ENCODE measurements at places on chromosomes 12 and 14. TPM values are rescaled to one million over a fixed set of nuclear protein-coding genes. Genes with fewer than 3 reads are reported as not detected.

GRCh38 chr14:39050389-39050788, 52.6 kb downstream of the SEC23A start:
- no peak for DNase-seq

GRCh38 chr14:90382491-90383125, 14.2 kb upstream of the CALM1 start:
- DNase-seq, result peak; percentile 86

DNA sequence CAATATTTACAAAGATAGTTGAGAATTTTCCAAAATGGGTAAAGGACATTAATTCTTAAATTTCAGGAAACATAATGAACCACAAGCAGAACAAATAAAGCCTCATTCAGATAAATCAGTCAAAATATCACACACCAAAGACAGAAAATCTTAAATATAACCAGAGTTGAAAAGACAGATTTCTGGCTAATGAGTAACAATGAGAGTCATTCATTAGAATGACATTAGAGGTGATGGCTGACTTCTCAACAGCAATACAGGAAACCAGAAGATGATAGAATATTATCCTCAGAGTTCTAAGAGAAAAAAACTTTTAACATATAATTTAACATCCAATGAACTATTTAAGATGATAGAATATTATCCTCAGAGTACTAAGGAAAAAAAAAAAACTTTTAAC, 124.2 kb downstream of the DENND5B start:
- no peak for DNase-seq

DNA sequence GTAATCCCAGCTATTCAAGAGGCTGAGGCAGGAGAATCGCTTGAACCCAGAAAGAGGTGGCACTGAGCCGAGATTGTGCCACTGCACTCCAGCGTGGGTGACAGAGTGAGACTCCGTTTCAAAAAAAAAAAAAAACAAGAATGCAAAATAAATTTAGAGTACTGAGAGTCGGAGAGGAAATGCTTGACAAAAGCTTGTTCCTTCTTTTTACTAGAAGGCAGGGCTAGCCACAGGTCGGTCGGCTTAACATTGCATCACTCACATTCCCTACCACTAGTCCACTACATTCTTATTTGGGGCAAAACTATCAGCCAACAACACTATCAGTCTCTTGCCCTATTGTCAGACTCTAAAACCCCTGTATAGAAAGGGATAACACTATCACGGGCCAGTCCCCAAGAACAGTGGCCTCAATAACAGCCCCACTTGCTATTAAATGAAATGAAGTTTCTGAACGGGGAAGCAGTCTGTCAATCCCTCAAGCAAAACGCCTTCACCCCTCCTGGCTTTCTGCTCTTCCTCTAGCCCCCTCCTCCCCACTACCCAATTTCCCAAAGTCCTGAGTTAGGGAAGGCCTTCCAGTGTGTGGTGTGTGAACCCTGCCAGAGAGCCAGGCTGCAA, 1.0 kb downstream of the RNF41 start:
- DNase-seq, result no peak

DNA sequence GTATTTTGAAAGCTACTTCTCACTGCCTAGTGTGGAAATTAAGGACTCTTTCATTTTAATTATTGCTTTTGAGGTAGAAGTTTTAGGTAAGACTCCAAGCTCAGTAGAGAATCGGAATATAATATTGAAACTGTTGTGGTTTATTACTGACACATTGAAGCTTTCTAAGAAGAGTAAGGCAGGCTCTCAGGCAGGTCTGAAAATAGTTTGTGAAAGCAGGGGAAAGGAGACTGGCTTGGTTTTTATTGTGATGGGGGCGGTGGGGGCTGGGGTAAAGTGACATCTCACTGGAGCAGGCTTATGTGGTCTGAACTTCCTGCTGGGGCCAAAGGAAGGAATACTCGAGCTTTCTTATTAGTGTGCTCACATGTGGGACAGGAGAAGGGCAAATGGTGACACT, 79.5 kb downstream of the OTOGL start:
- DNase-seq, result no peak

- DNase-seq, result no peak
Measured at GRCh38 chr14:105167303-105168092, 1.1 kb downstream of the JAG2 start.

The PRR4 gene
- total RNA-seq, result 9.2 TPM

The NTS gene
- total RNA-seq, result 27.4 TPM

DNA sequence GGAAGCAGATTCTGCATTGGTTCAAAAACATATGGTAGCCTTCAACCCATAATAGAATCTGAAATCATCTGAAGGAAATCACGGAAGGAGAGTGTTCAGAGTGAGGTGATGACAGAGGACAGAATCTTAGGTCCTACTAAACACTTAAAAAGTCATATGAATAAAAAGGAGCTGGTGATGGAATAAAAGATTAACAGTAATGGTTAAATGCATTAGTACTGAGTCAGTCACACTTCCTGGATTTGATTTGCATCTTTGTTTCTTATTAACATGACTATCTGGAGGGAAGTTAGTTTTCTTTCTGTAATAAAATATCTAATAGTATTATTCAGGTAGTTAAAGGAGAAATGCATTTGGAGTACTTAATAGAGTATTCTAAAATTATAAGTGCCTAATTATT, 296.3 kb upstream of the ATXN7L3B start:
- no peak for DNase-seq

- no peak for DNase-seq
Measured at GRCh38 chr12:43806737-43807072, 588 bp upstream of the TWF1 start.

DNA sequence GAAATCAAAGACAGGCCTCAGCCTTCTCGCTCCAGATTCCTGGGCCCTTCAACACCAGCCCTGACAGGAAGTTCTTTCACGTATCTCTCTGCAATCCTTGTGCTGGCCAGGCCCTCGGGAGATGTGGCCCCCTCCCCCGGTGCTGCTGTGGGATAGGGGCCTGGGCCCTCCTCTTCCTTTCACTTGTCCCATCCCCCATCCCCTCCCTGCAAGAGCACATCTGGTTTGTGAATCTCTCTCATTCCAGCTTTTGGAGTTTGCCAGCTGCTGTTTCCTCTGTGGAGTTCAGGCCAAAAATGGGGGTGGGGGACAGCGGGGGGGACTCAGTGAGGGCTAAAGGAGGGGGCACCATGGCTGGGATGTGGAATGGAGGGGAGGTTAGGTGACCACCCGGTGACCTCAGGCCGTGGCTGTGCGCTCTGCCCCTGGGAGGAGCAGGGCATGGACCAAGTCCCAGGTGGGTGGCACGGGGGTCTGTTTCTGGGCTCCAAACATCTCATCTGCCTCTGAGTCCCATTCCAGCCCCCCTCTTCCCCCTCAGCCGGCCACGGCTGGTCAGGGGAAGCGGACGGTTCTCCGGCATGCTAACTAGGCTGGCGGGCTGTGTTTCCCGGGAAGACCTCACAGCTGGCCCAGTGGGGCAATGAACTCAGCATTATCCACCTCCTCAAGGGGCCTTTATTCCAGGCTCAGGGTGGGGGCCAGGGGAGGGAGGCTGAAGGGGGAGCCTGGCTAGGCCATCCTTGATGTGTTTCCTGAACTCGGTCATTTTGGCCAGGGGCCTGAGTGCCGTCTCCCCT, 7.4 kb downstream of the LRP1 start:
- DNase-seq, result no peak

The KERA gene
- total RNA-seq, result not detected

- no peak for DNase-seq
Measured at GRCh38 chr12:68565391-68565903, 45.3 kb upstream of the RAP1B start.

DNA sequence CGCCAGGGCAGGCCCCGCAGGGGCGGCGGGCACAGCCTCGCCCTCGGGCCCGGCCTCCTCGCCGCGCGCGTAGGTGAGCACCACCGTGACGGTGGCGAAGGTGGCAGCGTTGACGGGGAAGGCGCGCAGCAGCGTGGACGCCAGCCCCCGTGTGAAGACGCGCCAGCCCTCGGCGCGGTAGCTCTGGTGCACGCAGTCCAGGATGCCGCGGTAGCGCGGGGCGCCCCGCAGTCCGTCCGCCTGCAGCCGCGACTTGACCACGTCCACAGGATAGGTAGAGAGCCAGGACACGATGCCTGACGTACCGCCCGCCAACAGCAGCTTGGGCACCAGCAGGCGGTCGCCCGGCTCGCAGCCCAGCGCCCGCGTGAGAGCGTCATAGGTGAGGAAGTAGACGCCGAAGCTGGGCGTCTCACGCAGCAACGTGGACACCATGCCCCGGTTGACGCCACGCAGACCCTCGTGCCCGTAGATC, 13.9 kb downstream of the SLC25A29 start:
- no peak for DNase-seq

DNA sequence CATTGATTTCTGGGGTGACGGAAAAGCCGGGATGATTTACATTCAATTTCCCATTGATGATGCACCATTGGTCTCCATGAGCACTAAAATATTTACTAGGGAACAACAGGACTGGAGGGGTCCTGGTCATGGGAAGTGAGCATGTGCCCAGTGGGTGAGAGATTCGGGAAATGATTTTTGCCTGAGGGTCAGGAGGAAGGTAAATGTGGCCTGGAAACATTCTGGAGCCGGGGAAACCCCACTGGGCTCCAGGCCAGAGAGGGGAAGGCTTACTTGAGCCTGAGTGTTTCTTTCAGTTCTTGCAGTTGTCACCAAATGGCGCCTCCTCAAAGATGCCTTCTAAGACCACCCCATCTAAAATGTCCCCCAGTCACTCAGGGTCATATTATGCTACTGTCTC, 532.3 kb upstream of the TBX3 start:
- no peak for DNase-seq

The MUCL1 gene
- total RNA-seq, result not detected

The MYF5 gene
- not detected for total RNA-seq

DNA sequence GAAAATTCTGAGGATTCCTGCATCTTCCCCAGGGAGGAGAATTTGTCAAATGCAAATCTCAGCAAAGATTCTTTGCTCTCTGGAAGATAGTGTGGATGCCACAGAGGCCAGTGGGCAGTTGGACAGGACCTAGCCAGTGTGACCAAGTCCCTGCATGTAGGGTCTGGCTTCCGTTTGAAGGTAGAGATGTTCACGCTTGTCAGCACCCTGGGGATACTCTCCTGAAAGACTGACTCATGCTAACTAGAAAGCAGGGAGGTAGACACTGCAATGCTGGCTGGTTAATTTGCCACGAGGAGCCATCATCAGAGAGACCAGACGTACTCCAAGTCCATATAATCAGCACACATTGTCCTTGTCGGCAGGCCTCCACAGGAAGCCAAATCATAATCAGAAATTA, 130.1 kb downstream of the SAMD4A start:
- DNase-seq, result peak; percentile 37

The C12orf50 gene
- not detected for total RNA-seq

The CCDC77 gene
- total RNA-seq, result 16.9 TPM

The PRIMA1 gene
- total RNA-seq, result not detected

GRCh38 chr12:53510181-53510812, 3.0 kb upstream of the NPFF start:
- no peak for DNase-seq
